ENCODE measurements at places on chromosomes 12 and 14.

- no peak for DNase-seq
Measured at GRCh38 chr14:105502446-105503295, 11.6 kb downstream of the TEDC1 start.

- peak; percentile 100 for DNase-seq
Measured at GRCh38 chr14:73026845-73027542, at the start of gene ZFYVE1. Gene ZFYVE1 (minus strand): TSS chr14:73027106. CDS start chr14:73024508, 2,598 bp downstream.

DNA sequence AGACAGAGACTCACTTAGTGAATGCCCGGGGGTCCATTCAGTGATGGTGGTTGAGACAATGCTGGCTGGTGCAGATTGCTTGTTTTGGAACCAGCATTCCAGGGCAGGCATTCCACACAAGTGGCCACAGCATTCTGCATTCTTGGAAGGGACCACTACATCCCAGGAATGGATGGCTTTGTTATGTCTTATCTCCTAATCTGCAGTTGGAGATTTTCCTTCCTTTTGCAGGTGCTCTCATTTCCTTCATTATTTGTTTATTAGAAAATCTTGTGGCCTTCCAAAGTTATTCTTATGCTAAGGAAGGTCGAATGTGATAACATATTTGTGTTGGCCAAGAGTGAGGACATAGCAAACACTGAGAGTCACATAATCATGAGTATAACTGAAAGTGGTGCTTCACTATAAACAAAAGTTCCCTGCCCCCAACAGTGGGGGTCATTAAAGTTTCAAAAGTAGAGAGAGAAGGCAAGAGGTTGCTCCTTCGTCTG lies 66.0 kb downstream of the BMP4 start:
- peak; percentile 48 for DNase-seq

GRCh38 chr12:7439579-7440505 lies 4.1 kb downstream of the CD163L1 start:
- peak; percentile 60 for DNase-seq

- DNase-seq, result peak; percentile 88
Measured at GRCh38 chr12:111313833-111314259, 55.0 kb downstream of the PHETA1 start.

DNA sequence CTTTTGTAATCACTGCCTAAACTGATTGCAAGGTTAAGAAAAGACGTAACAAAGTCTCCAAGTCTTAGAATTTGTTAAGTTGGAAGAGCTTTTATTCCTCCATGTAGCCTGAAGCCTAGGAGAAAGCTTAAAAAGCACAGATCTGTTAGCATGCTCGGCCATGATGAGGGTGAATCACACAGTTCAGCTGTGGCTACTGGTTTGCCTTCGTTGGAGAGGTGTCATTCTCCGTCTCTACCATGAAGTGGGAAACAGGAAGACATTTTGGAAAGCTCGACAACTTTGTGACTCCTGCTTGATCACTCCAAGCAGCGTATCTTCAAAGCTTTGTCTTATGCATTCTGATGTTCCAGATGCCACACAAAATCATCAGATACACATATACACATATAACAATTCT lies 27.1 kb downstream of the DCP1B start:
- DNase-seq, result no peak

- no peak for DNase-seq
Measured at GRCh38 chr12:58138424-58138823, 197.1 kb downstream of the ATP23 start.

- no peak for DNase-seq
Measured at GRCh38 chr14:69844171-69844570, 35.0 kb upstream of the SMOC1 start.

DNA sequence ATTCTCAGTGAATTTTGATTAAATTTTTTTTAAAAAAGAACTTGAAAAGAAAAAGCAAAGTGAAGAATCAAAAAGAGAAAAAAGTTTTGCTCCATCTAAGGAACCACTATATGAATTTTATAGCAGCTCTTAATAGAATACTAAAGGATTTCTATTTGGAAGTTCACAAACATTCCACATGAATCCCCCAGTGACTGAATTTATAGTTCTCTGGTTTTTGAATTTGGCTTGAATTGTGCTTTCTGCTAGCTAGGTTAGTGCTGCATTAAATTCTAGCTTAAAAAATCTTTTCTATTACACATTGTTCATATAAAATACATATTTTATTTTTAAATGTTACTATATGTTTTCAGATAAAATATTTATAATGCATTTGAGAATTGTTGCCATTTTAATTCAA lies 675.4 kb downstream of the RERGL start:
- DNase-seq, result no peak

GRCh38 chr12:64494998-64495729 lies 43.2 kb downstream of the TBK1 start:
- no peak for DNase-seq

DNA sequence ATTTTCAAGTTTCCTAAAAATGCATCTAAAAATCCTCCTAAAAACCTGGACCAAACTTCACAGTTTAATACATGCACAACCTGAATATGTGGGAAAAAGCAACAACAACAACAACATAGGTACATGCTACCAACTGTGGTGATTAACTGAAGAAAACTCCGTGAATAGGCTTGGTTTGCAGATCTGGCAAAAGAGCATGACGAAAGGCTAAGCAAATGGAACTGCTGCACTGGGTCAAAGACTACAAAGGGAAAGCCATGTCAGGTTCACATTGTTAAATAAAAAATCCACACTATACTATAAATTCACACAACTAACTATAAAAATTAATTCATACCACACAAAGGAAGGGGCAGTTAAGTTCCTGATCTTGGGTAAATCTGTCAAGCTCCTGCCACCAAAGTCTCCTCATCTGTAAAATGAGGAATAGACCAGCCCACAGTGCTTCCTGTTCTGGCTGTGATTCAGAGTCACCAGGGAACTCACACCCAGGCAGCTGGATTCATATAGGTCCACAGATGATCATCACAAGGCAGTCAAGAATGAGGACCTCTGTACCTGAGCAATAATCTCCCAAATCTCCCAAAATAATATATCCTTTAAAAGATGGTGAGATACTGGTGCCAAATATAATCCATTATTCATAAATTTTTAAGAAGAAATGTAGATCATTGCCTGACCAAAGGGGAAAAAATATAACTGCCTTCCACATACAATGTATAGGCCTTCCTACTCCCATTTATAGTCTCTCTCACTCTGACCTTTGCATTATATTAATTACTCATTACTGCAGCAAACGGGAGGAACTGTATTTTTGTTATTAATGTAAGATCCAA lies 7.0 kb downstream of the CORO1C start:
- no peak for DNase-seq

DNA sequence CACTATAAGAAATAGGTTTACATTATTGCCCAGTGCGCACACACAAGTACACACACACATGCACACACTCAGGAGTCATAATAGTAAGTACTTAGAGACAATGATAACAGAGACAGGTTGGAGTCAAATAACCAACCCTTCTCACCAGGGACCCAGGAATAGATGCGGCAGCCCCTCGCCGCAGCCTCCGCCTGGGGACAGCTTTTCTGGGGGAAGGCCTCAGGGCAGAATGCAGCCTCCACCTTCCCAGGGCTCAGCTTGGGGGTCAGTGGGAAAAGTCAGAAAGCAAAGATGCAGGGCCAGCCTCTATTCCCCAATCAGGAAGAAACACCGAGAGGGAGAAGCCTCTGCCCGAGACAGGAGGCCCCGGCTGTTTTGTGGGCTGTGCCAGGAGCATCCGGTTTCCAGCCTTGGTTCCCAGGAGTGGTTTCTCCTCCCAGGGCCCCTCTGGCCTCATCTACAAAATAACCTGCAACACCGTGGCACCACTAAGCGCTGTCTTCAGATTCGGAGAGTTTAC lies 23.4 kb upstream of the EIF5 start:
- no peak for DNase-seq

DNA sequence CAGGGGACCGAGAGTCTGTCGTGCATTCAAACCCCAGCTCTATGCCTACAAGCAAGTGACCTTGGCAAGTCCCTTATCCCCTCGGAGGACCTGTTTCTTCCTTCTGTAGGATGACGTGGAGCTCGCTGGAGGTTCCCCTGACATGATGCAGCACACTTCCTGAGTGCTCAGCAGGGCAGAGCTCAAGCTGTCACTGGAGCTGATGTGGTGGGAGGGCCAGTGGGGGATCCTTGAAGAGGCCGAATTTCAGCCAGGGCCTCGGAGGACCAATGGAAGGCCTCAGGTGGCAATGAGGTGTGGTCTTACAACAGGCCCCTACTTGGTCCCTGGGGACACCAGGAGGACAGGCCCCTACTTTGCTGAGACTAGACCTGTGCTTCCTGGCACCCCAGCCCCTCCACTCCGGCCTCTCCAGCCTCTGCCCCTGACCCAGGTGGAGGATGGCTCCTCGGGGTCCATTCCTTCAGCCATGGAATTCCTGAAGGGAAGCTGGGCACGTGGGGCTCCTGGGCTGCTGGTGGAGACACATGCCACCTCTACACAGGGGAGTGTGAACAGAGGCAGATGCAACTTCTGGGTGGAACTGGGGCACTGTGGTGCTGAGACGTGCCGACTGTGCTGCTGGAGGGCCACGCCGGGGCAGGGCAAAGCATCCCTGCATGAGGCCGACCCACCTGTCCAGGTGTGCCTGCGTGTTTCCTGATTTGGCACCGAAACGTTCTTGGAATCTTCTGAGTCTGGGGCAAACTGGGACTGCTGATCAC lies 18.7 kb upstream of the KIF26A start:
- DNase-seq, result no peak

DNA sequence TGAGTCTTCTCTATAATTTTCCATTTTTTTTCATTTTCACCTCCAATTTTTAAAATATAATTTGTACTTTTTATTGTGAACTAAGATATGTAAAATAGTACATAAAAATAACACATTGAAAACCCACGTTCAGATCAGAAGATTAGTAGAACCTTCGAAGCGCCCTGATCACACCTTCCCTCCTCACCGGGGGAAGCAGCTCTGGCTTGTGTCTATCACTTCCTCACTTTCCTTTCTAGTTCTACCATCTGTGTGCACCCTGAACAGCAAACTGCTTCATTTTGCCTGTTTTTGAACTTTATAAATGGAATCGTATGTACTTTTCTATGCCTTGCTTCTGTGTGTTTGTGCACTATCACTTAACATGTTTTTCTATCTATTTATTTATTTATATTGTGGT lies 11.8 kb upstream of the CD27 start:
- DNase-seq, result no peak

DNA sequence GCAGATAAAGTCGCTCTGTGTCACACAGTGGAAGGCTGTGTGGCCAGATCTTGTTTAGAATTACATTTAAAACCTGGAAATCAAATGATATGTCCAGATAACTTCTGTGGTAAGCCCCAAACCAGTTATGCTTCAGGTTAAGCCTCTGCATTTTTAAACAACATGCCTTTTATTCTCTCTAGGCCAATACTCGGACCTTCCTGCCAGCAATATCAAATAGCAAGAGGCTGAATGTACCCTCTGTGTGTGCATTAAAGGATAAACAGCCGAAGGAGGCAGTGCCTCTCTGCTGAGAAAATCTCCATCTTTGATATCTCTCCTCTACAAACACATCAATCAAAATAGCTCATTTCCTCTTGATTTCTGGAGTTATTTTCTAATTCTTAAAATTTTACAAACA lies 67.1 kb upstream of the TMEM260 start:
- DNase-seq, result no peak

DNA sequence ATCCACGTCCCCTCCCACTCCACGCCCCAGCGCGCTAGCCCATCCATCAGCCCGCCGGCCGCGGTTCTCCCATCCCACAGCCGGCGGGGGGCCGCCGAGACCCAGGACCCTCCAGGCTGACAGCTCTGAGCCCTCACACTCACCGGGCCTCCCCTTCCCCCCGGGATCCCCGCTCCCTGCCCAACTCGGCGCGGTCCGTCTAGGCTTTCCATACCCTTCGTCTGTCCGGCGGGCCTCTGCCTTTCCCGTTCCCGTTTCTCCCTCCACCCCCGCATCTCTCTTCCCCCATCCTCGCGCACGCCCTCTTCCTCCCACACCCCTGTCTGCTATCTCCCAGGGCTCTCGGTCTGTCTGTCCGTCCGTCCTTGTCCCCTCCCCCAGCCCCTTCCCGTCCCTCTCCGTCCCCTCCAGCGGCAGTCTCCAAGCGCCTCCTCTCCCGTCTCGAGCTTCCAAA lies 726 bp downstream of the ZFHX2 start:
- DNase-seq, result peak; percentile 39

GRCh38 chr12:97259098-97259497 lies 203.5 kb upstream of the RMST start:
- DNase-seq, result no peak
